ENCODE measurements at places on chromosomes 3 and 15.

GRCh38 chr3:121941592-121941991 is 47.4 kb downstream of the SLC15A2 start:
- DNase-seq, result no peak

GRCh38 chr15:34608517-34608916 is 25.1 kb upstream of the GOLGA8B start:
- DNase-seq, result no peak

DNA sequence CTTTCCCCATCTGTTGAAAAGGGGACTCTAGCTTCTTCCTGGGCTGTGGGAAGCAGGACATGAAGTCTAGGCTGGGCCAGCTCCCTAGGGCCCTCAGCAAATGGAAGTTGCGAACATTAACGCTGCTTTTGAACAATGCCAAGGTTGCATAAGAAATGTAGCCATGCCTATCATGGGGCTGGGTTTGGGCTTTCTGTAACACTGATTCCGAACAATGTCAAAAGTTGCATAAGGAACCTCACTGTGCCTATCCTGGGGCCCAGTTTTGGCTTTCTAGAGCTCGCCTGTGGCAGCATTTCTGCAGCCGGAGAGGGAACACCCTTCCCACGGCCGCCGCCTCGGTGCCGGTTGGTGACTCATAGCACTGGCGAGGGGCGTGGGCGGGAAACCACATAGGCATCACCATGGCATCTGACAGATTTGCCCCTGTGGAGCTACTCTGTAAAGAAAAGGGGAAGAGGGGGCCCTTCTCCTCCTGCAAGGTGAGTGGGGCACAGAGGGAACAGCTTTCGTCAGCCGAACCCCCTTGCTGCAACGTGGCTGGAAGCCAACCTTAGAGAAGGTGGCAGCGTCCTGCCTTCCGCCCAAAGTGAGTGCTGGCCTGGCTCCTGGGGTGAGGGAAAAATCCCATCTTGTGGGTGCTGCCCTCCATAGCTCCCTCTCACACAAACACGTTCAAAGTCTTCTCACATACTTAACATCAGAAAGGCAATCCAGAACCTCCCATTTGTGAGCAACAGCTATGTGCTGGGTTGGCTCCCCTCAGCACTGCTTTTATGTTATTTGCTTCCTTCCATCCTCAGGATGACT is 46.6 kb upstream of the ATP2B2 start:
- no peak for DNase-seq

- no peak for DNase-seq
Observed at GRCh38 chr15:36271048-36271447, 308.4 kb upstream of the CDIN1 start.

GRCh38 chr3:19107719-19108118 is 40.6 kb upstream of the KCNH8 start:
- no peak for DNase-seq

- DNase-seq, result no peak
Observed at GRCh38 chr3:71497367-71497897, 86.1 kb downstream of the FOXP1 start.

GRCh38 chr15:75335705-75336355 is at the start of gene COMMD4:
TSS of gene COMMD4 (plus strand) at chr15:75336063. CDS start at chr15:75336090, 27 bp downstream.
- peak; percentile 95 for DNase-seq

- no peak for DNase-seq
Observed at GRCh38 chr3:194482196-194482593, 4.6 kb downstream of the ATP13A3 start.

DNA sequence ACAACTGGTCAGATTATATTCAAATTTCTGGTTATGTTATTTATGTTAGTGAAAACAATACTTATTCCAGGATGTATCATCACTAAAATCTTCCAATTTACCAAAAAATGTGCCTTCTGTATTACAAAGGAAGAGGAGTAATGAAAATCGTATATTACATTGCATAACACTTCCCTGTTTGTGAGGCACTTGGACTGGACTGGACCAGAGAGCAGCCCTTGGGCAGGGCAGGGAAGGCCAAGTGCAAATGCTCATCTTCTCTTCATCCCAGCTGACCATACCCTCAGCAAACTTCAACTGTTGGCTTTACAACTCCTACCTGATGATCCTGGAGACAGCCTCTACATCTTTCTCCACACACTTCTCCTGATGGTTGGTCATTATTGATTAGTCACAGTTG is 285.7 kb upstream of the MME start:
- DNase-seq, result no peak

DNA sequence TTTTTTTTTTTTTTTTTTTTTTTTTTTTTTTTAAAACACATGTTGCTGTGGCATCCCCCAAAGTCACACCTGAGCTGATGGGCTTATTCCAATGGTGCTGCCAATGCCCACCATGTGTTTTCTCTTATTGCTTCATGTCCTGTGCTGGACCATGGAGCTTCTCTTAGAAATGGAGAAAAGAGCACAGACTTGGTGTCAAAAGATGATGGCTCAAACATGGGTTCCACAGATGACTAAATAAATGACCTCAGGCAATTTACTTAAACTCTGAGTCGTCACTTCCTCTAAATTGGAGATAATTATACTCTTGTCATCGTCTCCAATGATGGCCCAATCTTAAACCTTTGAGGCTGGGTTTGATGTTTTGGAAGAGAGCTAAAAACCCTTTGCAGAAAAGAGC is 28.1 kb downstream of the CHST2 start:
- DNase-seq, result no peak

Measured in endothelial cell (in vitro differentiated cells).